Skeletal muscle tissue (tissue), 5 donors: ENCODE measurements at places on chromosomes 12 and 14. TPM values are rescaled to one million over a fixed set of nuclear protein-coding genes. Genes with fewer than 3 reads are reported as not detected.

NUBPL gene
- 11.0 TPM for total RNA-seq

AQP2 gene
- not detected for total RNA-seq

KIF26A gene
- total RNA-seq, result 6.3 TPM

IRAK3 gene
- total RNA-seq, result 11.0 TPM

SLC5A8 gene
- total RNA-seq, result under 0.01 TPM

ATG14 gene
- 14.6 TPM for total RNA-seq

HOTAIR gene
- total RNA-seq, result 2.1 TPM

ANKRD33 gene
- total RNA-seq, result not detected

NELL2 gene
- 1.0 TPM for total RNA-seq

TCL1B gene
- 1.0 TPM for total RNA-seq

RGS6 gene
- 5.2 TPM for total RNA-seq

TFCP2 gene
- 14.6 TPM for total RNA-seq

GALNT8 gene
- 5.2 TPM for total RNA-seq

TMPRSS12 gene
- total RNA-seq, result not detected

CLEC6A gene
- total RNA-seq, result under 0.01 TPM

TMX1 gene
- 19.8 TPM for total RNA-seq

FAIM2 gene
- 1.6 TPM for total RNA-seq

PTPN6 gene
- 7.8 TPM for total RNA-seq

AVPR1A gene
- 14.1 TPM for total RNA-seq

CIDEB gene
- total RNA-seq, result 4.7 TPM

ETFBKMT gene
- 2.1 TPM for total RNA-seq

DPF3 gene
- 1.6 TPM for total RNA-seq

PRH2 gene
- not detected for total RNA-seq

DACT1 gene
- total RNA-seq, result 32.4 TPM

ACADS gene
- total RNA-seq, result 14.1 TPM

TMEM52B gene
- total RNA-seq, result under 0.01 TPM

CDH24 gene
- total RNA-seq, result 1.6 TPM

KRT73 gene
- under 0.01 TPM for total RNA-seq

NKX2-8 gene
- not detected for total RNA-seq

NUDT4 gene
- 62.1 TPM for total RNA-seq

FSCB gene
- not detected for total RNA-seq

KLRF1 gene
- total RNA-seq, result not detected

GLIPR1L2 gene
- total RNA-seq, result not detected

SLC17A8 gene
- under 0.01 TPM for total RNA-seq

TPPP2 gene
- total RNA-seq, result not detected

BICDL1 gene
- total RNA-seq, result 1.0 TPM

HHIPL1 gene
- total RNA-seq, result 2.6 TPM

B3GNT4 gene
- total RNA-seq, result not detected

VSIG10 gene
- total RNA-seq, result 20.4 TPM

IAPP gene
- total RNA-seq, result not detected

BEST3 gene
- 45.4 TPM for total RNA-seq

KLRB1 gene
- 0.52 TPM for total RNA-seq

WNT1 gene
- not detected for total RNA-seq

CIROP gene
- not detected for total RNA-seq

EPYC gene
- 0.52 TPM for total RNA-seq

MYL2 gene
- total RNA-seq, result 140 TPM

TUNAR gene
- not detected for total RNA-seq

CLEC1B gene
- total RNA-seq, result not detected

SMCO2 gene
- total RNA-seq, result not detected

PLBD1 gene
- total RNA-seq, result 24.0 TPM

CD4 gene
- total RNA-seq, result 6.8 TPM

PNP gene
- total RNA-seq, result 13.6 TPM
